ENCODE measurements at places on chromosomes 13 and 19.

GRCh38 chr13:73138638-73139491, 80.1 kb downstream of the KLF5 start:
- no peak for DNase-seq

DNA sequence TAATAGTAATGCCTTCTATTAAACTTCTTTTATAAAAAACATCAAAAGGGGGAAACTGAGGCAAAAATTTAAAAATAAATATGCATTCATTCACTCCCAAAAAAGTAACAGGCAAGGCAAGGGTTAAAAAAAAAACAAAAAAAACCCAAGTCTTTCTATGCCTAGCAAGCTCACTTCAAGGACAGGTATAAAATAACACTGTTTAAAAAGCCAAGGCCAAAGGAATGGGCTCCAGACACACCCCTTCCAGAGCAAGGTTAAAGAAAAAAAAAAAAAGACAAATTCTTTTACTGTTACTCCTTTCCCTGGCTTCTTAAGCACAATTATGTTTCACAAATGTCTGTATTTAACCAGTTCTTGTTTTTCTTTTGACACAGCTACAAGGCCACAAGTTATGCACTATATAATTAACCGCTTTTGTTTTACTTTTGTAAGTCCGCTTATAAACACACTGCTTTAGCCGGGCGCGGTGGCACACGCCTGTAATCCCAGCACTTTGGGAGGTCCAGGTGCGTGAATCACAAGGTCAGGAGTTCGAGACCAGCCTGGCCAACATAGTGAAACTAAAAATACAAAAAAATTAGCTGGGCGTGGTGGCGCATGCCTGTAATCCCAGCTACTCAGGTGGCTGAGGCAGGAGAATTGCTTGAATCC, 3.6 kb downstream of the SIGLEC11 start:
- DNase-seq = no peak

DNA sequence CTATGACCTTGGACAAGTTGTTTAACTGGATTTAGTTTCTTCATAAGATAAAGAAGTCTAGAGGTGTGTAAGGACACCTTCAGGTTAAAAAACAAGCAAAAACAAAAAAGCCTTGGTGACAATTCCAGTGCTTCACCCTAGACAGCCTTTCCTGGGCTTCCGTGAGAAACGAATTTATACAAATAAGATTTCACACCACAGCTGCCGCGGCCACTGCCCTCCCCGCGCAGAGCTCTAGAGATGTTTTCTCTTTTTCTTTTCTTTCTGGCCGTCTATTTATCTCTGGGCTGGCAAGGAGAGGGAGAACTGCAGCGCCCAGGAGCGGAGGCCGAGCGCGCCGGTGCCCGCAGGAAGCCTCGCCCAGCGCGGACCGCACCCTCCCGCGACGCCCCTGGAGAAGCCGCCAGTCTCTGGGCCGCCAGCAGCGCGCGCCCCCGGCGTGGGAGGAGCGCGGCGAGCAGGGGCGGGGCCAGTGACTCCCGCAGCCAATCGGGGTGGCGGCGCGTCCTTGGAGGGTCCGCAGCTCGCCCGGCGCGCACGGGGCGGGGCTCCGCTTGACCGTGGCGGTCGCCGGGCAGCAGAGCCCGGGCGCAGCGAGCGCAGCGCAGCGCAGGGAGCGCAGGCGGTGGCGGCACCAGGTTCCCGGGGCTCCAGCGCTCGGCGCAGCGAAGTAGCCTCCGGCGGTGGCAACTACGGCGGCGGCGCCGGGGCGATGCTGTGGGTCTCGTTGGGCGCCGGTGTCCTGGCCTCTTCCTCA, 107.0 kb downstream of the RXFP2 start:
- DNase-seq = peak; percentile 86

GRCh38 chr13:29448174-29448573, 147.3 kb downstream of the SLC7A1 start:
- no peak for DNase-seq

GRCh38 chr13:45705918-45706317, 3.8 kb downstream of the CBY2 start:
- DNase-seq = no peak

GRCh38 chr19:47047272-47047762, 1.1 kb downstream of the TMEM160 start:
- DNase-seq = no peak

- no peak for DNase-seq
Measured at GRCh38 chr13:44884076-44884729, 105.1 kb downstream of the NUFIP1 start.

GRCh38 chr19:4130744-4131438, 7.0 kb upstream of the MAP2K2 start:
- no peak for DNase-seq

GRCh38 chr13:83077499-83077898, 804.8 kb downstream of the SLITRK1 start:
- DNase-seq = no peak

GRCh38 chr19:28820289-28820688, 392.7 kb downstream of the UQCRFS1 start:
- no peak for DNase-seq

DNA sequence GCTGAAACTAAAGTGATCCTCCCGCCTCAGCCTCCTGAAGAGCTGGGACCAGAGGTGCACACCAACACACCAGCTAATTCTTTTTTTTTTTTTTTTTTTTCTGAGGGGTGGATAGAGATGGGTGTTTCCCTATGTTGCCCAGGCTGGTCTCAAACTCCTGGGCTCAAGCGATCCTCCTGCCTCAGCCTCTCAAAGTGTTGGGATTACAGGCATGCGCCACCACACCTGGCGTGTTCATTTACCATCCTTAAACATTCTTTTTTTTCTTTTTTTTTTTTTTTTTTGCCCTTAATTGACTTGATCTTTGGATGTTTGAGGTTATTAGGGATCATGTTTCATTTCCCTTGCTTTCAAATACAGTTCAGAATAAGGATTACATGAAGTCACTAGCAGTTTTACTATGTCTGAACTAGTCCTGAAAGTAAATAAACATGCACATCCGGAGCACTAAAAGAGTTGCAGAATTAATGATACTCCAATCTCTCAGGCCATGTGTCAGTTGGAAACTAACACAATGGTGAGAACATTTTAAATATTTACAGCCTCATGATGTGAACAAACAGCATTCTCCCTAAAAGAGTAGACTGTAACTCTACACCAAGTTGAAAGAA, 10.2 kb downstream of the UTP14C start:
- DNase-seq = no peak

- DNase-seq = peak; percentile 20
Measured at GRCh38 chr13:29743201-29743786, 107.1 kb downstream of the UBL3 start.

- DNase-seq = no peak
Measured at GRCh38 chr13:59360916-59361315, 802.8 kb downstream of the DIAPH3 start.

DNA sequence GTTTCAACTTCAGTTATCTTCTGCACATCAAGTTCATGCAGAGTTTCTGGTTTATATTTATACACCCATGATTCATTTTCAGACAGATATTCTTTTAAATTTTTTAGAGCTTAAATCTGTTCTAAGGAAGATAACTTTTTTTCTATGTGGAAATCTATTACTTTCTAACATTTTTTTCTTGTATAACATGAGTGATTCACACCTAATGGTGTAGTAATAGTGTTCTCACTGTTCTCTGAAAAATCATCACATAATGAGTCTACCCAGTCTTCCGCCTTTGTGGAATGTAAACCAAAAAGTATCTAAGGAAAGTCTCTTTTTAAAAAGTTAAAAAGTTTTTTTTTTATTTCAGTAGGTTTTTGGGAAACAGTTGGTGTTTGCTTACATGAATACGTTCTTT, 70.8 kb downstream of the FNDC3A start:
- no peak for DNase-seq

GRCh38 chr19:38709119-38709518, 35.2 kb downstream of the CAPN12 start:
- DNase-seq = no peak

GRCh38 chr19:39355253-39355652, 13.0 kb downstream of the SAMD4B start:
- no peak for DNase-seq

GRCh38 chr13:69619651-69620050, 488.0 kb upstream of the ATXN8OS start:
- peak; percentile 40 for DNase-seq

DNA sequence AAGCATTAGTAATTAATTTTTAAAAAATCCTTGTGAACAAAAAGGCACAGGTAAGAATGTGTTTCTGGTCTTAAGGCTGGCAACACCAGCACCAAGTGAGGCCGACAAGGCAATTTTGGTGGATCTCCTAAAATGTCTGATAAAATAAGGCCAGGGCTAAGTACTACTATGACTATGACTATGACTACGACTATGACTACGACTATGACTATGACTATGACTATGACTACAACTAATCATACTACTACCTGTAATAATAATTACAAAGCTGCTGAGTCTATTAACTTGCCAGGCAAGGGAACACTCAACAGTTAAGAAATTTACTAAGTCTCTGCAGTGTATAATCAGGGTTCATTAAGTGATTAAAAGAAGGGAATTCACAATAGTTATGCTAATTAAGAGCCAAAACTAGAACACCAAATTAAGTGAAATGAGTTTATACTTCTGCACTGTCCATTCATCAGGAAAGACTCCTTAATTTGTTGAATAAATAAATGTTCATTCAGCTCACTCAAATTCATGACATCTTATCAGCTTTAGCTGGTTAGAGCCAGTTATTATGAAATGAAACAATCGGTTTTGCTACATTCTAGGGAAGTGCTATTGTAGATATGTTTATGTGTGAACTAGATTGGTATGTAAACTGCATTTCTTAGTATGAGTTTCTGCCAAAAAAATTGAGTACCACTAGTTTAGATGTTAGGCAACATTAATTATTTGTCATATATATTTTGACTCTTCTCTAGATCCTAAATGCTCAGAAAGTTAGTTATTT, 1626.2 kb upstream of the PCDH20 start:
- no peak for DNase-seq

DNA sequence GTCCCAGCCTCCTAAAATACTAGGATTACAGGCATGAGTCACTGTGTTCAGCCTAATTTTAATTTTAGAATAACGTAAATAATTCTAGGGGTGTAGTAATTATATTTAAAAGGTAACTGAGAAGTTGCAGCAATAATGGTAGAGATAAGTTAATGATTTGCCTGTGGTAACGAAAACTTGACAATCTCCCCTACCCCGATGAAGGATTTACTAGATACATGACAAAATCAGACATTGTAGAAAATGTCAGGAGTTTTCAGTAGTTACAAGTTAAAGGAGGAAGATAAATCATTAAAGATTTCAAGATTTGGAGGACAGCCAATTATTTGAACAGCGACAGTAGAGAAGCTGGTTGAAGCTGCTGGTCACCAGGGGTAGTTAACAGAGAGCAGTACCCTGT, 652.2 kb upstream of the PCDH20 start:
- DNase-seq = no peak

DNA sequence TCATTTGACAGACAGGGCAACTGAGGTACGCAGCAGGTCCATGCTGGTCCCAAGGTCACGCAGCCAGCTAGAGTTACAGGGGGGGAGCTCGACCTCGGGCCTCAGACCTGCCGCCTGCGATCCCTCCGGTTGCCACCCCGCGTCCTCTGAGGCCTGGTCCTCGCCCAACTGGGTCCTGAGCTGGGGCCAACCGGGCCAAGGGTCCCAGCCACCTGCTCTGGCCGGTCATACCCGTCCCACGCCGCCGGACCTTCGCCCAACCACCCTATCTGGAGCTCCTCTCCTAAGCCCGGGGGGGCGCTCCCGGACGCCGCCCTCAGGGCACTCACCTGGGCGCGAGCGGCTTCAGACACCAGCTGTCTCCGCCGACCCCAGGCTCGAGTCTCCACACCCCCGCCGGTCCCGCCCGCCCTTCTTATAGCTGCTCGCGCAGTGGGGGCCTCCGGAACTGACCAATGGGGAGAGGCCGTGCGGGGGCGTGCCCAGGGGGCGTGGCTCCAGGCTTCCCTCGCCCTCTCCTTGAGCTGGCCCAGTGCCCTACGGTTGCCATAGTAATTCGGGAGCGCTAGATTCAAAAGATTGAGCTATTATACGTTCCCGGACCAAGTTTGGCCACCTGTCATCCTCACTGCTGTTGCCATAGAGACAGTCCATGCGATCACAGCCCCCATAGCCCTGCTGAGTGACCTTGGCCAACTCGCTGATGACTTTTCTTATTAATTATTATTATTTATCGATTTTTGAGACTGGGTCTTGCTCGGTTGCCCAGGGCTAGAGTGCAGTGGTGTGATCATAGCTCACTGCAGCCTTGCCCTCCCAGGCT, at the start of gene PLIN5:
Gene PLIN5 (minus strand): TSS at position 389 of the 823 bp plus-strand sequence. CDS start 1,150 bp downstream, outside the sequence.
- DNase-seq = peak; percentile 79

GRCh38 chr19:1248139-1248785, at the start of gene MIDN:
Gene MIDN (plus strand): TSS chr19:1248583. CDS start chr19:1250297, 1,714 bp downstream.
- DNase-seq = no peak

- no peak for DNase-seq
Measured at GRCh38 chr19:32289566-32290210, 55.7 kb upstream of the ZNF507 start.

- no peak for DNase-seq
Measured at GRCh38 chr19:7083076-7083956, 13.8 kb downstream of the ZNF557 start.

- DNase-seq = no peak
Measured at GRCh38 chr13:50474088-50474662, 369.3 kb downstream of the DLEU7 start.

GRCh38 chr13:106052200-106052767, 483.2 kb downstream of the EFNB2 start:
- DNase-seq = no peak

DNA sequence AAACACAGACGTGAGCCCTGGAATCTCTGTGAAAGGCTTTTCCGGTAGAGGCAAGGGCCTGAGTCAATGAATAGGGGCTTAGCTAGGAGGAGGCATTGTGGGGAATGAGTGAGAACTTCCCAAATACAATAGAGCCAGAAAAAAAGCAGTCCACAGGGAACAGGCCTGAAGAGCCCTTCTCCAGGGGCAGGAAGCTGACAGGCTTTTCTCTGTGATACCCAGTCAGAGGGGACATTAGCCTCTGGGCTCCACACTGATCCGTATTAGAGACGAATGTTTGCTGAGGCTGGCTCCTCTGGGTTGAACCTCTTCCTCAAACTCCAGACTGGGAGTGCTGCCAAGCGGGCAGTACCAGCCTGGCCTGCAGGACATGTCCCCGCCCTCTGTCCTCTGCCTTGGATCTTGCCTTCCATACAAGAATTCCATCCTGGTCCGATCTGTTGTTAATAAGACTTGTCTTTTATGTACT, 2.3 kb downstream of the DHRS12 start:
- peak; percentile 65 for DNase-seq

- DNase-seq = no peak
Measured at GRCh38 chr19:29831041-29831548, 19.3 kb downstream of the CCNE1 start.

DNA sequence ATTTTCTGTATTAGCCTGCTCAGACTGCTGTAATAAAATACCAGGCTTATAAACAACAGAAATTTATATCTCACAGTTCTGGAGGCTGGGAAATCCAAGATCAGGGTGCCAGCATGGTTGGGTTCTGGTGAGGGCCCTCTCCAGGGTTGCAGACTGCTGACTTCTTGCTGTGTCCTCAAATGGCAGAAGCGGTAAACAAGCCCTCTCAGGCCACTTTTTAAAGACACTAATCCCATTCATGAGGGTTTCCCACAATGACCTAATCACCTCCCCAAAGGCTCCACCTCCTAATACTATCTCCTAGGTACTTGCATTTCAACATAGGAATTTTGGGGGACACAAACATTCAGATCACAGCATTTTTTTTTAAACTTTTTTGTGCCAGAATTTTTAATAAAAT, 159.3 kb downstream of the PDS5B start:
- no peak for DNase-seq

GRCh38 chr19:9967326-9967725, 31.0 kb upstream of the OLFM2 start:
- no peak for DNase-seq

All from cerebellar cortex (tissue), 1 donor.